ENCODE measurements at places on chromosomes 7 and 10.

DNA sequence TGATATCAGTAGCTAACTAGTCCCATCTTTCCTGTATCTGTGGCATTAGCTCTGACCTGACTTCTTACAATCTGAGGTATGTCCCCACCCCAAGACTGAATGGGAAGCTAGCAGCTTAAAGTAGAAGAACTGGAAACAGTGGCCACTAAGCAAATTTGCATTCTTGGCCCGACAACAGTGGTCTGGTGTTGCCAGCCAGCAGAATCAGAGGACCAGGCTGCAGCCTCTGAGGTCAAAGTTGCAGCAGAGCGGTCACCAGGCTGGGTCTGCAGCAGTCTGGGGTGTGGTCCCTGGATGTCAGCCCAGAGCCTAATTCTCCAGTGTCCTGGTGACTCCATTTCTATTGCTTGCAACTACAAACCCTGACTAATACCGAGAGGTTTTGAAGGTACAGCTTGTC lies 26.3 kb downstream of the FAM107B start:
- no peak for DNase-seq

- no peak for DNase-seq
Measured at GRCh38 chr7:20594023-20594422, 21.4 kb upstream of the ABCB5 start.

DNA sequence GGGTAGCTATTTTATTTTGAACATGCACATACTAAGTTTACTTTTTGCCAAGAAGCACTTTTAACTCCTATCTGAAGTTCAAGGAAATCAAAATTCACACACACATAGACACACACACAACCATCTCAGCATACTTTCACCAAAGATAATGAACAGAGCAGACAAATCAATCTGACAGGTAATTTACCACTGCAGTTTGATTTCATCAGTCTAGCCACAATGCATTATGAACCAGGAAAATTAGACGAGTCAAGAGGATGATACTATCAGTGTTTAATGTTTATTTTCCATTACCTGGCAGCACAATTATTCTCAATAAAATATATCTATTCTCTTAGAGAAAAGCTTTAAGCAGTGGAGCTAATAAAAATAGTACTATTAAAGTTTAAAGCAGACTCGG lies 147.9 kb downstream of the ARHGAP12 start:
- DNase-seq = no peak

- DNase-seq = no peak
Measured at GRCh38 chr7:28989211-28989980, 31.3 kb upstream of the TRIL start.

DNA sequence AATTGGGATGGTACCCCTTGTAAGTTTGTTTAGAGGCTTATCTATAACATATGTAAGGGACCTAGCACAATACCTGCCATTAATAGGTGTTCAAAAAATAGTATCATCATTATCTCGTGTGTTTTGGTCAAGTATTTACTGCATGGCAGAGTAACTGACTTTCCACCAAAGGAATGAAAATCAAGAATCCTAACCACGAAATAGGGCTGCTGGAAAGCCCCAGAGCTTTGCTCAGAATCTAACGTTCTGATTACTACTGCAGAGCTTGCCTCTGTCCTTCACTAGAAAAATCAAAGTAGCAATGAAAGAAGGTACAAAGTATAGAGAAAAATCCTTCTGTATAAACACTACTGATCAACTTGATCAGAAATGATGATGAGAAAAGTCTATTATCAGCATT lies 34.9 kb downstream of the DCLRE1C start:
- DNase-seq = no peak

- DNase-seq = no peak
Measured at GRCh38 chr7:18740579-18740988, 245.0 kb downstream of the HDAC9 start.

- DNase-seq = no peak
Measured at GRCh38 chr10:60762554-60762953, 15.7 kb upstream of the CDK1 start.

- no peak for DNase-seq
Measured at GRCh38 chr7:77827999-77828398, 29.4 kb downstream of the PHTF2 start.

DNA sequence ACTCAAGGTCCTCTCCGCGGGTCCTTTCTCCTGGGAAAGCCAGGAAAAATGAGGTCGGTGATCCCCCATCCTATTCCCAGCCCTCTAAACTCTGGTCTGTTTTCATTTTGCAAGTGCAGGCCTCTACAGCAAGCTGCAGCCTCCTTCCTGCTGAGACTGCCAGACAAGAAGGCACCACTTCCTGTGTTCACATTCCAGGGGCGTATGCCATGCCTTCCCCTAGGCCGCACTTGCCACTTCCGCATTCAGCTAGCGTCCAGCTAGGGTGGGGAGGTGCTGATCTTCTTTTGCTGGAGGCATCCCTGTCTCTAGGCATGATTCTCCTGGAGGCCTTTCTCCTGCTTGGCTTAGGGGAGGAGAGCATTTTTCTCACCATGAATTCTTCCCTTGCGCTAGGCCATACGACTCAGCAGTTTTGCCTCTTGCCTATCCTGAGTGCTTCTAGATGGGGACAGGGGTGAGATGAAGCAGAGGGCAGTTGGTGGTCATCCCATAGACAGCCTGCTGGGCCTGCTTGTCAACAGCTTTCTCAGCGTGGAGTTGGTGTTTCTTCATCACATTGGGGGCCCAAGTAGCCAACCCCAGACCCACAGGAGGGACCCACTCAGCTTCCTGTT lies 328.9 kb downstream of the RPS24 start:
- DNase-seq = no peak

DNA sequence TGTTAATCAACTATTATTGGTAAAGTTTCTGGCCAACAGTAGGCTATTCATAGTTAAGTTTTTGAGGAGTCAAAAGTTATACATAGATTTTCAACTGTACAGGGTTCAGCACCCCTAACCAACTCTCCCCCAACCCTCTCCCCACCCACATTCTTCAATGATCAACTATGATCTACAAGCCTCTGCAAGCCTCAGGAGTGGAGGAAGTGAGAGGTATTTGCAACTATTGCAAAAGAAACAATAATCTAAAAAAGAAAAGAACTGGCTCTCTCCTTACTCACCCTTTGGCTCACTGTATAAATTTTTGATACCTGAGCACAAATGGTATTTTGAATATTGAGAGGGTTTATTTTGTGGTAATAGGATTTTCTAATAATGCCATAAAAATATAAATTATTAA lies 179.8 kb downstream of the IPMK start:
- no peak for DNase-seq

GRCh38 chr10:35942057-35942456 lies 300.0 kb upstream of the FZD8 start:
- DNase-seq = no peak

DNA sequence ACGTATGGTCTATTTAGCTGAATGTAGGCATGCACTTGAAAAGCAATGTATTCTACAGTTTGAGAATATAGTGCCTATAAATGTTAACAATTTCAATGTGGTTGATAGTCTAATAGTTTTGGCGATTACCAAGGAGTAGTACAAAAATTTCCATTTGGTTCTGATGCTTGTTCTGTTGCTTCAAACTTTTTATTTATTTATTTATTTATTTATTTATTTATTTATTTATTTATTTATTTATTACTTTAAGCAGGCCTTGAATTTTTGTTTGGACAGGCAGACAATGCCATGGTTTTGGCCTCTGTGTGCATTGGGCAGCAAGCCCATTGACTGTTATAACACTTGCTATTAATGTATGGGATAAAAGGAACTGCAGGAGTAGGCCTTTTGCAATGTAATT lies 36.5 kb upstream of the MALRD1 start:
- no peak for DNase-seq

- DNase-seq = peak; percentile 33
Measured at GRCh38 chr10:43076311-43076875, 476 bp upstream of the RET start.

- no peak for DNase-seq
Measured at GRCh38 chr10:68163735-68164134, 54.4 kb downstream of the MYPN start.

DNA sequence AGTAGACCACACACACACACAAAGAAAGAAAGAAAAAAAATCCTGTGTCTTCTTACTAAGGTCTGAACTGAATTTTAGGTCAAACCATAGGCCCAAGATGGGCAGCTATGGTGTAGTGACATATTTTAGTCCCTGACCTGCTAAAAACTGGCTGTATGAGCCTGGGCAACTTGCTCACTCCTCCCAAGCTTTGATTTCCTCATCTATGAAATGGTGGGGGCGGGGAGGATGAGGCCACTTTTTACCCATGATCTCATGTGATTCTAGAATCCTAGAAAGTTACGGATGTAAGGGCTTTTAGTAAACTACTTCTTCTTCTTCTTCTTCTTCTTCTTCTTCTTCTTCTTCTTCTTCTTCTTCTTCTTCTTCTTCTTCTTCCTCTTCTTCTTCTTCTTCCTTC lies 6.1 kb upstream of the CCL24 start:
- DNase-seq = no peak

- DNase-seq = no peak
Measured at GRCh38 chr7:69603937-69604494, 5.7 kb downstream of the AUTS2 start.

DNA sequence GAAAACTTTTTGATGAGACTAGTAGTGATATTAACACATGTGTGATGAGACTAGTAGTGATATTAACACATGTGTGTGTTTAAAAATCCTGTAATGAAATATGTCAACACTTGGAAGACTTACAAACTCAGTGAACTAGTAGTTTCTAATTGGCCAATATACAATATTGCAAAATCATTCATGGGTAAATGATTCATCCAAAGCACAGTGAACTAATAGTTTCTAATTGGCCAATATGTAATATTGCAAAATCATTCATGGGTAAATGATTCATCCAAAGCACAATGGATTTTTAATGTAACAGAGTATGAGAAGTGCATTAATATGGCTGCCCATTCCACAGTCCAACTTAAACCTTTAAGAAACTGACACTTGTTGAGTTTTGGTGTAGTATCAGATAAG lies 77.8 kb downstream of the ATAD1 start:
- no peak for DNase-seq

DNA sequence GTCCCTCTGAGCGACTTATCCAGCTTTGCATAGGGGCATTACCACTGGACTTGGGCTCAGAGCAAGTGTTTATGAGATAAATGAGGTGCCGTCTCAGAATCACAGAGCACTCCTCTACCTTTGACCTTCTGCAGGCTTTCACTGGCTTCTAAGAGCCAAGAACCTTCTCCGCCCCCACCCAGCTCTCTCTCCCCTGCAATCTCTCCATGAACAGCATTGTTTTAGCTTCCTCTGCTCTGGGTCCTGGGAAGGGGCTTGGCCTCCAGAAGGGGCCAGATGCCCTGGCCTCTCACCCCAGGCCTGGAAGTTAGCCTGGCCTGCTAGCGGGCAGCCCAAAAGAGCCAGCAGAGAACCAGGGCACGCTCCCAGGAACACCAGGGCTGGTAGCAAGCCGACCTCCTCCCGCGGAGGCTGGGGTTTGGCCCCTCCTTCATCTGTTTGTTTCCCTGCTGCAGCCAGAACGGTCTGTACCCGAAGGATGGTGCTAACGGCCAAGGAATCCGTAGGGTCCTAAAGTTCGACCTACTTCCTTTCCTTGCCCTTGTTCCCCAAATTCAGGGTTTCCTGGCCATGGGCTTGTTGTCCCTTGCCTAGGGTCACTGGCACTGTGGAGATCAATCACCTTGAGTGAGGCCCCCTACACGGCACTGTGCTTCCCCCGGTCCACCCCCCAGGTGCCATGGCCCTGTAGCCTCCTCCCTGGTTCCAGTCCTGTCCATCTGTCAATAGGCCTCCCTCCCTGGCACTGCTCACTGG lies 18.7 kb upstream of the DDIT4 start:
- DNase-seq = no peak

DNA sequence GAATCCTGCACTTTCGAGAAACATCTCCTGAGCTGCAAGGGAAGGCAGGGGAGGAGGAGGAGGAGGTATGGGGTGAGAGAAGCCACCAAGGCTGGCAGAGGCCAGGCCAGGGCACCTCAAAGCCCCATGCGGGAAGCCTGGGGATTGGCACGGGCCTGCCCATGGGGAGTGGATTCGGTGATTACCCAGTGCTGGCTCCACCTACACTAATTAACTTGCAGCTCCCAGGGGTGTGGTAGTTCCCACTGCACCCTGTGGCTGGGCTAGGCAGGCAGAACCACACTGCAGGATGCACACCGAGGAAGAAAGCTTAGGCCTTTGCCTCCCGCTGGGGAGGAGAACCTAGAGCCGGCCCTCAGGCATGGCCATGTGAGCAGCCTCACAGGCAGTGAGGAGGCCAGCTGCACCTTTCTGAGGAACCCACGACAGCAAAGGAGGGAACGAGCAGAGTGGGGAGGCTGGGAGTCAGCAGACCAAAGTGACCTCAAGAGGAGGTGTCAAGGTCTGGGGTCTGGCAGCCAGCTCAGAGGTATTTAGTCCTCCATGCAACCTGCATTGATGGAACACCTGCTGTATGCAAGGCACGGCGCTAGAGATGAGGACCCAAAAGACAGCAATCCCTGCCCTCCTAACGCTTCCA lies 27.2 kb downstream of the GRID1 start:
- DNase-seq = no peak

Measured in SHP77 treated with DMSO at 0.1 percent for 48 hours (cell line).